ENCODE measurements at places on chromosomes 3 and 15.

- DNase-seq = no peak
These were observed 13.8 kb upstream of the PPP4R2 start for GRCh38 chr3:72982609-72983366.

GRCh38 chr3:27354588-27355203, 14.5 kb downstream of the NEK10 start:
- DNase-seq = no peak

- no peak for DNase-seq
These were observed 150.2 kb upstream of the SUCLG2 start for GRCh38 chr3:67804578-67804977.

- no peak for DNase-seq
These were observed 36.4 kb upstream of the GSK3B start for GRCh38 chr3:120130656-120131055.

DNA sequence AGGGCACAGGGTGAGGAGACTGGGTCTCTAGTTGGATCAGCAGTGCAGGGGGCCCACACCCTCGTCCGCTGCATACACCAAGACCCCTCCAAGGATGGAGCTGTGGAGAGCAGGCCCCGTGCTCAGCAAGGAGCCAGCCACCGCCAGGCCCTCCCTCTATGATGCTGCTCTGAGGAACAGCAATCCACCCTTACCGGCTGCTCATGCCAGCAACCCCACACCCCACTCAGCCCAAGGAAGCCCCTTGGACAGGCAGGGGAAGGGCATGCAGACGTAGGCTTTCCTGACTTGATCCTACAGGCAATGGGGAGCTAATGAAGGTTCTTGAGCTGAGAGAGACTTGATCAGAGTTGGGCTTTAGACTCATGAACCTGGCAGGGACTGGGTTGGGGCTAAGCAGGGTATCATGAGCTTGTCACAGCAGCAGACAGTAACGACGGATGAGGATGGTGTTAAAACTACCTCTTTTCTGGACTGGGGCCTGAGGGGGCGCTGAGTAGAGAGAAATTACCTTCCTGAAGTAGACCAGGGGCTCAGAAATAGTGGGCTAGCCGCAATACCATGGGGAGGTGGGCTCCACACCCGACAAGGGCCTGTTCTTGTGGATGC, 50.5 kb upstream of the FGD5 start:
- DNase-seq = peak; percentile 36

DNA sequence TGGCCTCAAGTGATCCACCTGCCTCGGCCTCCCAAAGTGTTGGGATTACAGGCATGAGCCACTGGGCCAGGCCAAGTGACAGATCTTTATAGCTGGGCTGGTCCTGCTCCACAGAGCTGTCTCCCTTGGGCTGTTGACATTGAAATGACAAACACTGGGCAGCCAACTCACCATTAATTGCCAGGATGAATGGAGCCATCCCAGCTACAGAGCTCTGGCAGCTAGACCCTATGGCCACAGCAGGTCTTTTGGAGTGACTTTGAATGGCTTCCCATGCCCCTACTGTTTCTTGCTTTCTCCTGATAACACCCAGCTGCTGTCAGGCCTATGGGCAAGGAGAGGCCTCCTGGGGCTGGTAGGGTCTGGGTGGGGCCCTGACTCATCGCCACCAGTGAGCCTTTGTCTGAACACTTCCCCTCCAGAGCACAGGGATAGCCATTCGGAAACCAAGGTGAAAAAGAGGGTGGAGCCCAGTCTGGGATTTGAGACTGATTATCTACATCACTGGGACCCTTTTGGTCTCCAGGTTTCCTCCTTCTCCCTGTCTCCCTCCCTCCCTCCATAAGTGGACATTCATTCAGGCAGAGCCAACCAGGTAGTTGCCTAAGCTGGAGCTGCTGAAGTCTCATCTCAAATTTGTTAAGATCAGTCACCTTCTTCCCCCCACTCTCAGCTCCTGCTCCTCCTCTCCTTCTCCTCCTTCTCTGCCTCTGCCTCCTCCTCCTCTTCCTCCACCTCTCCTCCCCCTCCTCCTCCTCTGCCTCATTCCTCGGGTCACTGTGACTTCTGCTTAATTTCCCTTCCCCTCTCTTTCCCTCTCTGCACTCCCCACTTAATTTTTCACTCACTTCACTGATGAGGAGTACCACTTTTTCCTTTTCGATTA, 34.0 kb downstream of the BHLHE40 start:
- DNase-seq = no peak

GRCh38 chr3:97896547-97896946, 74.7 kb downstream of the CRYBG3 start:
- DNase-seq = no peak

GRCh38 chr15:96182736-96183513, 147.6 kb upstream of the NR2F2 start:
- no peak for DNase-seq

DNA sequence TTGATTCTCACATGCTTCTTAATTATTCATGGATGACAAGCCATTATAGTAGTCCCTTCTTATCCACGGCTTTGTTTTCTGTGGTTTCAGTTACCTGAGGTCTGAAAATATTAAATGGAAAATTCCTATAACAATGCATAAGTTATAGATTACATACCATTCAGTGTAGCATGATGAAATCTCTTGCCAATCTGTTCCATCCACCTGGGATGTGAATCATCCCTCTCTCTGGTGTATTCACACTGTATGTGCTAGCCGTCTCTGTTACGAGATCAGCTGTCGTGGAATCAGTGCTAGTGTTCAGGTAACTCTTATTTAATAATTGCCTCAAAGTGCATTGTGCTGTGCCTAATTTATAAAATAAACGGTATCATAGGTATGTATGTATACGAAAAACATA, 5.2 kb downstream of the WDR5B start:
- no peak for DNase-seq

DNA sequence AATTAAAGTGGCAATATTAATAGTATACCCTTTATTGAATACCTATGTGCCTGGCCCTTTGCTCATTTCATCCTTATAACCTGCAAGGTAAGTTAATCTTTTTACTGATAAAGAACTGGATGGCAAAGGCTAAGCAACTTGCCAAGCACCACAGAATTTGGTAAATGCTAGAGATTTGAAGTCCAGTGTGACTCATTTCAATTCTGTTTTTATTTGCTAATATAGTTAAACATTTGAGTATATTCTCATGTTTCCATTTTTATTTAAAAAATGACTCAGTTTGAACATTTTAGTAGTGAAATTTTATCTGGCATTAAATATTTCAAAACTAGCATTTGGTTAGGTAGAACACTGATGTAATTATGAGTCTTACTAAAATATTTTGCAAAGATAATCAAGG, 11.3 kb downstream of the PFN2 start:
- no peak for DNase-seq

Data from left forelimb (tissue), 1 donor.